ENCODE measurements at places on chromosomes 7 and 10. TPM values are rescaled to one million over a fixed set of nuclear protein-coding genes. Genes with fewer than 3 reads are reported as not detected.

DNA sequence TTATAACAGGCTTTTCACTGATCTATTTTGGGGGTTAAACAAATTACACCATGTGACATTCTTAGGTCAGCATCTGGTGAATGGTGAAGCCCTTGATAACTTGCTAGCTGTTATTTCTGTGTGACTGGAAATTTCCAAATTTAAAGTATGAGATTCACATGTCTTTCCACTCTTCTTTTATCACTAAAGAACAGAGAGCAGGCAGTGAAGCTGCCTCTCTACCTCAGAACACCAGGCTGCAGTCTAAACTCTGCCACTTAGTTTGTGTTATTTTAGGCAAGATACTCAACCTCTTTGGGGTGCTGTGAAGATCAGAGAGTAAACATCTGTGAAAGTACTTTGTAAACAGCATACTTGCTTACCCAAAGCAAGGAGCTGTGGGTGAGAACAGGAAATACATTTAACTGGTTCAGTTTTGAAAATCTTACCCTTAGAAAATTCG, 15.5 kb upstream of the SP4 start:
- DNase-seq: no peak

The RTKN2 gene
- polyA plus RNA-seq: 26.0 TPM

The ECHDC3 gene
- 14.9 TPM for polyA plus RNA-seq

DNA sequence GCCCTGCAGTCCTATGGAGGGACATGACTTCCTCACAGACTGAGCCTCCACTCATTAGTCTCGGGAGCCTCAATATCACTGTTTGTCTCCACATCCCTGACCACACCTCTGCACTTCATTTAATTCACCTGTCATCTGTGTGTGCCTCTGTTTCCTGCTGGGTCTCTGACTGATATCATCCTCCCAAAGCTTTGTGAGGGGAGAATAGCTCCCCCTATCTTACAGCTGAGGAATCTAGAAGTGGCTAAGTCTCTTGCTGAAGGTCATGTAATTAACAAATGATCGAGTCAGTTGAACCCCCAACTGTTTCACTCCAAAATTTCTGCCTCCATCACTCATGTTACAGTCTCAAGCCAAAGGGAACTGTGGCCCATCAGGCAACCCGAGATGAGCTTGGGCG, 5.5 kb upstream of the CPXM2 start:
- DNase-seq: no peak

GRCh38 chr10:106573106-106573505, 591.4 kb downstream of the SORCS1 start:
- DNase-seq: no peak

Data from right lung (tissue), 10 donors.